Kidney capillary endothelial cell (primary cell): ENCODE measurements at places on chromosomes 3 and 15.
A peak's percentile ranks its signal among the peaks of the same experiment; 100 is the strongest.

DNA sequence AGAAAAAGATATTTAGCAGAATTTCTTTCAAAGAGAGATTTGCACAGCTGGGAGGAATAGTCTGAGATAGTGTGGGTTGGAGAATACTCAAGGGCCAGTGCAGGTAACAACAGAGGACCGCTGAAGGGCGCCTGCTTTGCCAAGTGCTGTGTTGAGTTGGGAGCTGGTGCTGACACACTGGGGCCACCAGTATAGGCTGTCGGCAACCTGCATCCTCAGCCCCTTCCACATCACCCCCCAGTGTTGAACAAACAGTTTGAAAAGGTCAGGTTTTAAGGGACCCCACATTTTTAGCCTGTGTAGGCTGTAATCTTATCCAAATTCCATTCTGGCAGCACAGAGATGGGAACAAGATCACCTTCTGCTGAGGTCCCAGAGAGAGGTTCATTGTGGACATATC, 96.6 kb downstream of the ABHD5 start:
- no peak for DNase-seq

DNA sequence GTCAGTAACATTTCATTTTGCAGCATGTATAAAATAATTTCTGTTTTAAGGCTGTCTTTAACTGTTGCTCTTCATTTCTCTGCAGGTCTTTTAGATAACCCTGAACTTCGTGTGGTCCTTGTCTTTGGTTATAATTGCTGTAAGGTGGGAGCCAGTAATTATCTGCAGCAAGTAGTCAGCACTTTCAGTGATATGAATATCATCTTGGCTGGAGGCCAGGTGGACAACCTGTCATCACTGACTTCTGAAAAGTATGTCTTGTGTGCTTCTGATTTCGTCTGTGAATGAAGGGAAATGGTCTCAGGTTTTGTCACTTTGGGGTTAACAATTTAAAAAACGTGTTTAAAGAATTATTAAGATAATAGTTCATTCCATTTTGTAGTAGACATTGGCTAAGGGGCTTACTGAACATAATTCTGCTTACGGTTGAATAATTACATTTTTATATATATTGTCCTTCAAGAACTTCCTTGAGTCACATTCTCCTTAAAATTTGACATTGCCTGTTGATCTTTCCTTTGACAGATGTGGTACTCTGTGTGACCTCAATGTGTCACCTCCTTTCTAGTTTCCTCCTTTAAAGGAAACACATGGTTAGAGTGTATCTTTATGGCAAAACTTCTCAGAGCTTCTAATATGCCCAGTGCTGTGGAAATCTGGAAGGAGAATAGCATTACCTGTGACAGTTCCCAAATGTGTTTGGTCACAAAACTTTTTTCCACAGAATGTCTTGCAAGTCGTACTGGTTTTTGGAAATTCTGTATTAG, 26.3 kb downstream of the FBXO22 start:
- peak; percentile 55 for DNase-seq

DNA sequence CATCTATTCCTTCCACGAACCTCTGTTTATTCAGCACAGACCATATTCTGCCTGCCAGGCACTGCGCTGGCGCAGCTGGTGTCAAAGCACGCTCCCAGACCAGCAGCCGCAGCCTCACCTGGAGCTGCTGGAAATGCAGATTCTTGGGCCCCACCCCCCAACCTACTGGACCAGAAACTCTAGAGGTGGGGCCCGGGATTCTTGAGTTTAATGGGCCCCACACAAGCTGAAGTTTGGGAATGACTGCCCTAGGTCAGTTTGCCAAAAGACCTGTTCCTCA, 7.0 kb downstream of the CHST13 start:
- DNase-seq, result no peak

- DNase-seq, result no peak
These were observed 311.7 kb upstream of the SEMA6D start for GRCh38 chr15:47405365-47406162.

GRCh38 chr3:53044711-53045517, 959 bp downstream of the SFMBT1 start:
- DNase-seq, result peak; percentile 43

DNA sequence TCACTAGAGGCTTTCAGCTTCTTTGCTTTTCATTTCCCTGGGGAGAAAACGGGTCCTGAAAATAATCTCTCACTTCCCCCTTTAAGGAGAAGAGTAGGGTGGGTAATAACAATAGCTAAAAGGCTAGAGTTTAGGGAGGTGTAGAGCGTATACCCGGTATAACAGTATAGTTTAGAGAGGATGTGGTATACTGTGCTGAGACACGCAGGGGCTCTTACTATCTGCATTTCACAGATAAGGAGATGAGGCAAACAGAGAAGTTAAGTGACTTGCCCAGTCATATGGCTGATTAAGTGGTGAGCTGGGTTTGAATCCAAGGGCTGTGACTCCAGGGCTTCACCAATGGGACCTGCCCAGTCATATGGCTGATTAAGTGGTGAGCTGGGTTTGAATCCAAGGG, 15.0 kb upstream of the KCNMB3 start:
- DNase-seq, result no peak

DNA sequence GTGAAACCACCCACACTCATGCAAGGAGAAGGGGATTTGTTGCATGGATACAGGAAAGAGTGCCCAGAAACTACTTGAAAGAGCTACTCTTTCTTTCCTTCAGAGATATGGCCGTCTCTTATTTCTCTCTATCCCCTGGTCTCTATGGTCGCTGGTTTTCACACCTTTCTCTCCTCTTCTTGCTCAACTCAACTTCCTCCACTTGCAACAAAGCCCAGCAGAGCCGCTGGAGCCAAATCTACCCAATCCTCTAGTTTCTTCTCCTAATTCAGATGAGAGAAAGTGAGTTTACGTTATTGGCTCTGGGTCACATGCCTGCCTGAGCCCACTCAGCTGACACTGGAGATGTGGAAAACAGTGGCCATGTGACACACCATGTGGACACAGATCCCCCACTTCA, 215.2 kb downstream of the OSBPL10 start:
- no peak for DNase-seq

- no peak for DNase-seq
These were observed 73.9 kb downstream of the TBC1D2B start for GRCh38 chr15:78003539-78004008.

GRCh38 chr15:49286649-49287404, 116.8 kb downstream of the GALK2 start:
- no peak for DNase-seq

- no peak for DNase-seq
These were observed 423.8 kb upstream of the CFAP20DC start for GRCh38 chr3:59473636-59474035.

GRCh38 chr15:90412356-90413194, 24.5 kb downstream of the IQGAP1 start:
- DNase-seq, result no peak

DNA sequence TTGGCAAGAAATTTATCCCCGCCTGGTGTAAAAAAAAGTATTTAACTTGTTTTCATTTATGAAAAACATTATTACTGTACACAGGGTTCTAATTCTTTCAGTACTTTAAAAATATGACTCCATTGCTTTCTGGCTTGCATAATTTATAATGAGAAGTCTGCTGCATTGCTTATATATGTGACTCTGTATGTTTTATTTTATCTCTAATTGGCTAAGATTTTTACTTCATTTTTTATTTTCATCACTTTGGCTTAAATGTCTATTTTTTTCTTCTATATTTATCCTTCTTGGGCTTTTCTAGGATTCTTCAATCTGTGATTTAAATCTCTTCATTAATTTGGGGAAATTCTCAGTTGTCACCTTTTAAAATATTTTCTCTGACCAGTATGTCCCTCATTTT, 636.6 kb upstream of the NR2F2 start:
- DNase-seq, result no peak

DNA sequence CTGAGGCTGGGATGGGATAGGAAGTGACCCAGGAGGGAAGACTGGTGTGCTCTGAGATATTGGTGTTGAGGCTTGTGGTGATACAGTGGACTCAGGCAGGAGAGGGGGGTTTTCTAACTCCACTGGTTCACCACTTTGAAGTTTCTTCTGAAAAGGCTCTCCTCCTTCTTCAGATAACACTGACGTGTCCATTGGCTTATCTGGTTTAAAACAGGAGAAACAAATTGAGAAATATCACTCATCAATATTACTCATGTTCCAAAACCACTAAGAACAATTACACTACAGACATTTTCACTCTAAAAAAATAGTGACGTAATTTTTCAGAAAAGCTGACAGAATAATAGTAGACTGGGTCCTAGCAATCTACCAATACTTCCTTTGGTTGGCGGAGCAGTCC, 23.1 kb downstream of the TP53BP1 start:
- DNase-seq, result no peak

- no peak for DNase-seq
These were observed 515.0 kb downstream of the PYDC2 start for GRCh38 chr3:191975936-191976335.

GRCh38 chr15:60589253-60589652, 110.3 kb upstream of the ICE2 start:
- DNase-seq, result no peak

DNA sequence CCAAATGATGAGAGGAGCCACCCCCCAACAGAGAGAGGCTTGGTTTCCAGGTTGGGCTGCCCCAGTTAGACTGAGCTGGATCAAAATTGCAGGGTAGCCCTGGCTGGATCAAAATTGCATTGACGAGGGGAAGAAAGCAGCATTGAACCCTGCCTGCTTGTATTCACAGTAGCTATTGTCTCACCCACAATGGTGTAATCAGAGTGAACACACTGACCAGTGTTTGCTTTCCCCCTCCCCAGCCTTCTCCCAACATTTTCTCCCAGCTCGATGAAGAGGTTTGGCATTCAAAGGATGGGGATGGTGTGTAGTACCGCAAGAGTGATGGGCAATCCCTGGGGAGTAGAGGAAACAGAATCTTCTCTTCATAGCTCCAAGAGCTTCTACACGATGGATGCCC, 223.8 kb downstream of the ADAMTS9 start:
- DNase-seq, result no peak

DNA sequence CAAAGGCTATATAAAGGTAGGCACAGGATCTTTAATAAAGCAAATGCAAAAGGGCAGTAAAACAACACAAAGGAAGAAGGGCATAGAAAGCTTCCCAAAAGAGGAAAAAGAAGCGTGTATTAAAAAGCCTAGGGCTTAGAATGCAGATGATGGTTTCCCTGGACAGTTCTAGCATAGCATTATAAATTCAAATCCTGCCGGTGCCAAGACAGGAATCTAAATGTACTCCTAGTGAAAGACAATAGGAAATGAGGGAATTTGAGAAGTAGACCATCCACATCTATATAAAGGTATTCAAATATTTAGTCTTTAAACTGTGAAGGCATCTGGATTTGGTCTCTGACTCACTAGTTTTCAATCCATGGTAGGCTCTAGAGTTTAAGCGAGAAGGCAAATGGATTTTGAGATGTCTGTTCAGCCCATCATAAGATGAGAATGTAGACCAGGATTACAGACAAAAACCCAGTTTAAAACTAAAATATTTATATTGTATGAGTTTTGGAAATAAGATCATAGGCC, 431.8 kb downstream of the TBL1XR1 start:
- DNase-seq, result no peak

GRCh38 chr3:51581524-51581923, 43.0 kb downstream of the RAD54L2 start:
- no peak for DNase-seq

- no peak for DNase-seq
These were observed 880.8 kb downstream of the ROBO1 start for GRCh38 chr3:78887029-78887428.
